ENCODE measurements at places on chromosomes 1 and 21.

- no peak for DNase-seq
Measured at GRCh38 chr1:26102526-26102925, 9.1 kb upstream of the PDIK1L start.

- DNase-seq: no peak
Measured at GRCh38 chr1:236982380-236982779, 21.9 kb downstream of the MT1HL1 start.

- no peak for DNase-seq
Measured at GRCh38 chr1:209207126-209207700, 376.3 kb upstream of the CAMK1G start.

DNA sequence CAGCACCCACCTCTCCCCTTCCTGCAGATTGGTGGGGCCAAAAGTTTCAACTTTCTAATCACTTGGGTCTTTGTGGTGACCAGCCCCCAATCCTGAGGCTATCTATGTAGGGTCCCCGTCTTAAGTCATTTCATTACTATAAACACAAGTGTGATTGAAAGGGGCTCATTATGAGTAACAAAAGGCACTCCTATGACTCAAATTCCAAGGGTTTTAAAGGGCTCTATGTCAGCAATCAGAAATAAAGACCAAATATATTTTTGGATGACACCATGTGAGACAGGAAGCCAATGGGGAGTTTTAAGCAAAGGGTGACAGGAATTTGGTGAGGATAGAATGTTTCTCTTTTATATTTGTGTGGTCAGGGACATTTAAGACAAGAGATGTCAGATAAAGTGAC lies 6.2 kb downstream of the ERO1B start:
- no peak for DNase-seq

GRCh38 chr1:30106125-30106524 lies 617.3 kb downstream of the MATN1 start:
- no peak for DNase-seq

- DNase-seq: no peak
Measured at GRCh38 chr1:179742291-179742690, 800 bp upstream of the FAM163A start.

DNA sequence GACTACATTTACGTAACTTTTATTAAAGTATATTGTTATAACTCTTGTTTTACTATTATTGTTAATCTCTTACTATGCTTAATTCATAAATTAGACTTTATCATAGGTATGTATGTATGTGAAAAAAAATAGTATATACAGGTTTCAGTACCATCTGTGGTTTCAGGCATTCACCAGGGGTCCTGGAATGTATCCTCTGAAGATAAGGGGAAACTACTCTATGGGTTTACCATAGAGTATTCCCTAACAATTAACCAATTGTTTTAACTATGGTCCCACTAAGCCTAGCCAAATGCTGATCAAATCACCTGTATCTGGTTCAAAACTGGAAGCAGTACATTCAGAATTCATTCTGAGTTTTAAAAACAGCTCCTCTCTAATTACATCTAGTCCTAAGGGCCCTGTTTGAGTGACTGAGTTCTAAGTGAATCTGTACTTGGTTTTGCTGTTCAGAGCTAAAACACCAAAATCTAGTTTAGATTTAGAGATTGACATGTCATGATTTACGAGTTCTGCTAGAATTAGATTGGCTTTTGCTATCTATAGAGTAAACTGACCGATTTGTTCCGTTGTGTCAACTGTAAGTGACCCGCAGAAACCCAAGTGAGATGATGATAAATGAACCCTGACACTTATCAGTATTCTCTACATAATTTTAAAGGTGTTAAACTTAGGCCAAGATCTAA lies 93.5 kb upstream of the GNG4 start:
- no peak for DNase-seq

Measured in activated CD8-positive, alpha-beta memory T cell treated with anti-CD3 and anti-CD28 coated beads for 4 hours (primary cell).